Naive thymus-derived CD4-positive, alpha-beta T cell (primary cell): ENCODE measurements at places on chromosomes 5 and 9. TPM values are rescaled to one million over a fixed set of nuclear protein-coding genes. Genes with fewer than 3 reads are reported as not detected.

GRCh38 chr9:18061856-18062255 lies 412.1 kb upstream of the ADAMTSL1 start:
- no peak for DNase-seq
- no peak overlapping the region for H3K27ac ChIP-seq
- H3K4me3 ChIP-seq: no peak overlapping the region
- H3K4me1 ChIP-seq: no peaks in the 10 kb centered on the region
- no peaks in the 10 kb centered on the region for H3K36me3 ChIP-seq

- no peak for DNase-seq
- H3K4me1 ChIP-seq: no peaks in the 10 kb centered on the region
- no peaks in the 10 kb centered on the region for H3K27me3 ChIP-seq
Measured at GRCh38 chr9:98215821-98216220, 23.4 kb upstream of the CORO2A start.

GRCh38 chr5:83077662-83078261 lies 415 bp downstream of the XRCC4 start:
- H3K36me3 ChIP-seq: peaks cover 4% of the 10 kb centered on the region
- no peaks in the 10 kb centered on the region for H3K27me3 ChIP-seq
- DNase-seq: no peak
- H3K27ac ChIP-seq: peak overlapping the region; percentile 83
- H3K4me1 ChIP-seq: peaks cover 5% of the 10 kb centered on the region

DNA sequence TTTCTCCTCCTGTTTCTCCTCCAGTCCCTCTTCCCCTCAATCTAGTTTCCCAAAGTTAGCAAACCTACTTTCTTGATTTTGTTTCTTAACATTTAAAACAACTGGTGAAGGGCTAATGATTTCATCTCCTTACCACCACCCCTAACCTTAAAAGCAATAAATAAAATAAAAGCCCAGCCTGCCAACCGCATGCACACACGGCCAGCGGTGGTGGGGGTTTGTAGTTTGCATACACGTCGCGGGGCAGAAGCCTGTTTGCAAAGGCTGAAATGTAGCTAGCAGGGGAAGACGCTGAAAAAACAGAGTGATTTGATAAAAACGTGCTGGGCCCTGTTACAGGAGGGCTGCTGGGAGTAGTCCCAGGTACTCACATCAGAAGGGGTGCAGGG lies 1.9 kb upstream of the DMRT2 start:
- H3K36me3 ChIP-seq: no peaks in the 10 kb centered on the region
- H3K4me3 ChIP-seq: peak overlapping the region; percentile 56
- DNase-seq: no peak
- peaks cover 63% of the 10 kb centered on the region for H3K27me3 ChIP-seq
- no peak overlapping the region for H3K27ac ChIP-seq

- H3K27ac ChIP-seq: no peak overlapping the region
- no peaks in the 10 kb centered on the region for H3K4me1 ChIP-seq
- no peaks in the 10 kb centered on the region for H3K27me3 ChIP-seq
- H3K4me3 ChIP-seq: no peak overlapping the region
- no peaks in the 10 kb centered on the region for H3K36me3 ChIP-seq
Measured at GRCh38 chr9:121294866-121295661, 27.1 kb downstream of the GSN start.

DNA sequence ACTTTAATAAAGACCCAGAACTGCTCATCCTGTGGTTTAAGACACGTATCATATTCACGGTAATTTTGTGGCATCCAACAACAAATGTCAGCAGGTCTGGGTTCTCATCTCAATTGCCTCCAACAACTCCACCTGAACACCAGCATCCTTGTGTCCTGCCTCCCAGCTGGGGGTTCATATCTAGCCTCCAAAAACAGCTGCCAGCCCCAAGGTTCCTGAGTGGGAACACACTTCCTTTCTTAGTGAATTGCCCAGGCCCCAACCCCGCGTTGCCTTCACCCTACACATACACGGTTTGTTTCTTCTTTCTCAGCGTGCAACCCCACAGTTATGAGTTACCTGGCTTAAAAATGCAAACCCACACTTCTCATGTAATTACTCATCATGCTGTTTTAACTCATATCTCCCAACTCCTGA lies 77.9 kb downstream of the SEMA4D start:
- H3K4me3 ChIP-seq: peak overlapping the region; percentile 15
- no peaks in the 10 kb centered on the region for H3K27me3 ChIP-seq

DNA sequence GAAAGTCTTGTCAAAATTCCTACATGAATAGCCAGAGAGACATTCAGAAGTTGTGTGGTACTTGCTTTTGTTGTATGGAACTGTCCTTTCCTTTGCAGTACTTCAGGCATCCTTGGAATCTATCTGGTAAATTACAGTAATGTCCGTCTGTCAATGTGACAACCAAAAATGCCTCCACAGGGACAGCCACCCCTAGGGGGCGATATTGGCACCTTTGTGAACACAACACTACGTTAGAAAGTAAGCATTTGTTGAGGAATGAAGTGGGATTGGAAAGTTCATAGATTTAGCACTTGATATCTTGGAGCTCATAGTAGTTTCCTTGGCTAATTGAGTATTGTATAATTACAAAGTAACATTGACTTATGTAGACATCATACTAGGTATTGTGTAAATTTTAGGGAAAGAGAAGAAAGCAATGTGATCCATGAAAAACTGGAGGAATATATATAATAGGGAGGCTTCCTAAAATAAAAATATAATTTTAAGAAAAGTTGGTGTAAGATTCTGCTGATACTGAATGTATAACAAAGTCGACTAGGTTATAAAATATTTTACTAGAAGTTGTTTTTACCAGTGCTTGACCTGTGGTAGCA lies 32.7 kb downstream of the TMEFF1 start:
- peak; percentile 32 for DNase-seq
- H3K4me3 ChIP-seq: no peak overlapping the region
- no peaks in the 10 kb centered on the region for H3K36me3 ChIP-seq

DNA sequence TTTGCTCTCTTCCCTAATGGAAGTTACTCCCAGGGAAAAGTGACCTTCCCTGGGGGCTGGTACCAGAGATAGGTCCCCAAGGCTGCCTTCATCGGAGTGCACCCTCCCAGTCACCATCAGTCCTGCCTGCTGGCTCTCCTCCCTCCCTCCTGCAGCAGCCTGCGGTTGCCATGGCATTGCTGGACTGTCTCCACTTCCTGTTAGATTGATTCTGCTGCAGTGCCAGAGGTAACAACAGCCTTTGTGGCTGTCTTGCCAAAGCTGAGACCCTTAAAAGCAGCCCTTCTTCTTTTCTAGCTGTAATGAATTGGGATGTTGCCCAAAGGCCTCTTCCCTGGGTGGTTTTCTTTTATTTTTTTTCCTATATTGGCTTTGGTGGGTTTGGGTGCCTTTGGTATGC lies 78.1 kb upstream of the PRLR start:
- no peaks in the 10 kb centered on the region for H3K27me3 ChIP-seq
- DNase-seq: no peak
- no peak overlapping the region for H3K27ac ChIP-seq
- no peak overlapping the region for H3K4me3 ChIP-seq

DNA sequence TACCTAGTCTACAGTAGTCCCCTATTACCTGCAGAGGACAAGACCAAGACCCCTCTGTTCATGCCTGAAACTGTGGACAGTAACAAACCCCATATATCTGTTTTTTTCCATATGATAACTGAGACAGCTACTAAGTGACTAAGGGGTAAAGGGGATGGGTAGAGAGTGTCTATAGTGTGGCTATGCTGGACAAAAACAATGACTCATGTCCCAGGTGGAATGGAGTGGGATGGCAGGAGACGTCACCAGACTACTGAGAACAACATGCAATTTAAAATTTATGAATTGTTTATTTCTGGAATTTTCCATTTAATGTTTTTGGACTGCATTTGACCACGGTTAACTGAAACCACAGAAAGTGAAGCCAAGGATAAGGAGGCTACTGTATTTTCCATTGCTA lies 171.8 kb downstream of the AGTPBP1 start:
- no peaks in the 10 kb centered on the region for H3K4me1 ChIP-seq
- no peaks in the 10 kb centered on the region for H3K27me3 ChIP-seq
- no peak overlapping the region for H3K4me3 ChIP-seq
- H3K27ac ChIP-seq: no peak overlapping the region

- H3K4me3 ChIP-seq: no peak overlapping the region
- H3K36me3 ChIP-seq: peaks cover 48% of the 10 kb centered on the region
- H3K27ac ChIP-seq: no peak overlapping the region
- no peak for DNase-seq
- H3K4me1 ChIP-seq: no peaks in the 10 kb centered on the region
- no peaks in the 10 kb centered on the region for H3K27me3 ChIP-seq
Measured at GRCh38 chr5:139364466-139364865, 18.6 kb downstream of the SLC23A1 start.

- no peak overlapping the region for H3K27ac ChIP-seq
- DNase-seq: no peak
- H3K36me3 ChIP-seq: no peaks in the 10 kb centered on the region
Measured at GRCh38 chr5:58717303-58718007, 134.6 kb downstream of the RAB3C start.

- no peaks in the 10 kb centered on the region for H3K36me3 ChIP-seq
- DNase-seq: no peak
- no peak overlapping the region for H3K27ac ChIP-seq
- H3K4me3 ChIP-seq: no peak overlapping the region
Measured at GRCh38 chr5:37921452-37921851, 81.6 kb upstream of the GDNF start.

GRCh38 chr9:71638627-71639026 lies 129.7 kb downstream of the CEMIP2 start:
- no peak for DNase-seq
- no peaks in the 10 kb centered on the region for H3K27me3 ChIP-seq
- H3K4me3 ChIP-seq: no peak overlapping the region
- H3K27ac ChIP-seq: no peak overlapping the region

DNA sequence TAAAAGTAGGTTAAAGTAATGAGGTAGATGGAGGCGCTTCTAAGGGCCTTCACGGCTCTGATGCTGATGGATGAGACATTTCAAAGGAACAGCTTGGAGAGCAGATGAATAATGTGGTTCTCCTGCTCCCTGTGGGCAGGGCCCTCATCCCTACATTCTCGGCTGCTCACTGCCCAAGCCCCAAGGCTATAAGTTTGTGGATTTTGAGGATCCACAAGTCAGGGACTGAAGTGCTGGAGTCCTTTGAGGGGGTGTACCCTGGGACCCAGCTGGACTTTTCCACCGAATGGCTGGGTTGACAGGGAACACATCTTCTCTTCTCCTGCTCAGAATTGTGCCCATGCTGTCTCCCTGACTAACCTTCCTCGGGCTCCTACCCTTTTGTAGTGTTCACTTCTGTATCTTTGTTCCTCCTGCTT lies 21.4 kb upstream of the CXCL14 start:
- H3K27me3 ChIP-seq: no peaks in the 10 kb centered on the region
- no peak overlapping the region for H3K4me3 ChIP-seq
- H3K36me3 ChIP-seq: no peaks in the 10 kb centered on the region
- DNase-seq: no peak
- H3K4me1 ChIP-seq: no peaks in the 10 kb centered on the region

- peaks cover 50% of the 10 kb centered on the region for H3K36me3 ChIP-seq
- no peak overlapping the region for H3K27ac ChIP-seq
- no peaks in the 10 kb centered on the region for H3K4me1 ChIP-seq
- no peaks in the 10 kb centered on the region for H3K27me3 ChIP-seq
- DNase-seq: no peak
Measured at GRCh38 chr5:169757016-169757415, 119.9 kb downstream of the DOCK2 start.

GRCh38 chr5:135194573-135195269 lies 160.7 kb upstream of the PITX1 start:
- H3K36me3 ChIP-seq: no peaks in the 10 kb centered on the region
- no peak for DNase-seq
- H3K27me3 ChIP-seq: no peaks in the 10 kb centered on the region
- H3K4me3 ChIP-seq: no peak overlapping the region

- no peak for DNase-seq
- no peak overlapping the region for H3K27ac ChIP-seq
- peaks cover 6% of the 10 kb centered on the region for H3K27me3 ChIP-seq
- H3K36me3 ChIP-seq: no peaks in the 10 kb centered on the region
- peaks cover 13% of the 10 kb centered on the region for H3K4me1 ChIP-seq
- no peak overlapping the region for H3K4me3 ChIP-seq
Measured at GRCh38 chr9:127393645-127394044, 3.3 kb upstream of the SLC2A8 start.

DNA sequence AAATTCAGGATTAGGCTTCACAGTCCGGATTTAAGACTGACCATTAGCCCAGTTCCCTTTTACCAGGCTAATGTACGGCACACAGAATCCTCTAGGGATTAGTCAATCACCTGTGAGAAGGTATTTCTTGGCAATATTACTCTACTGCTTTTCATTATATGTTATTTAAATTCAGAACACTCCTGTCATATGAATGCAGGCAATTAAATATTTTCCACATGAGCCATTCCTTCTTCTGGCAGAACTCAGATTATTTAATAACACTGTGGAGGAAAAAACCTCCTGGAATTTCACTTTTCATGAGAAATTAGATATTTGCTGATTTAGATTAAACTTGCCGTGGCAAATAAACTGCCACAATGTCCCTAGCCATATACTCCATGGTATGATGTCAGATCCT lies 1357.5 kb upstream of the C9orf72 start:
- H3K4me3 ChIP-seq: no peak overlapping the region
- DNase-seq: no peak
- H3K36me3 ChIP-seq: no peaks in the 10 kb centered on the region
- no peaks in the 10 kb centered on the region for H3K4me1 ChIP-seq
- H3K27ac ChIP-seq: no peak overlapping the region

DNA sequence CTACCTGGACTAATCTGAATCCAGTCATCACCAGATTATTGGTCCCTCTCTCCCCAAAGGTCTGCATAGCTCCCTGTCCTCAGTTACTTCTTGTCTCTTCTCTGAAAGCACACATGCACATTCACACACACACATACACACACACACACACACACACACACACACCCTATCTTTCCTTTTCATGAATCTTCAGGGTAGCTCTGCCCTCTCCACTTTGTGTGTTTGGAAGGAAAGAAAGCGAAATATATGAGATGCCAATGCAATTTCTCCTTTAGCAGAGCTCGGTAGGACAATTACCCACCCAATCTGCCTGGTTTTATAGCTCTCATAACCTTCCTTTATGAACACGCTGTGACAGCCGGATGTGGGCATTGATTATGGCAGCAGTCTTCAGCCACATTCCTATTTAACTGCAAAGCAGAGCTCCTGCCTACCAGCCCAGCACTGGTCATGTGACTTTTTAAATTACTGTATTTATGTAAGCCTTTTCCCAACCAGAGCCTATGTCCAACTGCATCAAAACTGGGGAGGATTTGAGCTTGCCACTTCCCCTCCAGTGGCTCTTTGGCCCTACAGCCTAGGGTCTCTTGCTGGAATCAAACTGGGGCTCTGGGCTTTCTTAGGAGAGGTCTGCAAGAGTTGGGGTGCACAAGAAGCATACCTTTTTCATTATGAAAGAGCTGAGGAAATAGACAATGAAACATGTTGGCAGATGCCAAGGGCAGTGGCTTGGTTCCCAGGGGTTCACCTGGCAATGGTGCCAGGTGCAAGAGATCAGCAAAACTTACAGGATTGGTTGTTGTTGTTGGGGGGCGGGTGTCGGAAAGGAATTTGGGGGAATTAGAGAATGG lies 20.8 kb upstream of the MATR3 start:
- no peaks in the 10 kb centered on the region for H3K27me3 ChIP-seq
- peak overlapping the region; percentile 69 for H3K27ac ChIP-seq
- peak overlapping the region; percentile 71 for H3K4me3 ChIP-seq
- DNase-seq: no peak
- peaks cover 26% of the 10 kb centered on the region for H3K4me1 ChIP-seq
- peaks cover 3% of the 10 kb centered on the region for H3K36me3 ChIP-seq

The ORM2 gene
- not detected for polyA plus RNA-seq

The TUSC1 gene
- 0.17 TPM for polyA plus RNA-seq

The HEMGN gene
- 14.2 TPM for polyA plus RNA-seq

The RGS7BP gene
- not detected for polyA plus RNA-seq
